ENCODE measurements at places on chromosomes 6 and 20. TPM values are rescaled to one million over a fixed set of nuclear protein-coding genes. Genes with fewer than 3 reads are reported as not detected.

- DNase-seq = no peak
Measured at GRCh38 chr6:12075067-12075563, 63.0 kb downstream of the HIVEP1 start.

DNA sequence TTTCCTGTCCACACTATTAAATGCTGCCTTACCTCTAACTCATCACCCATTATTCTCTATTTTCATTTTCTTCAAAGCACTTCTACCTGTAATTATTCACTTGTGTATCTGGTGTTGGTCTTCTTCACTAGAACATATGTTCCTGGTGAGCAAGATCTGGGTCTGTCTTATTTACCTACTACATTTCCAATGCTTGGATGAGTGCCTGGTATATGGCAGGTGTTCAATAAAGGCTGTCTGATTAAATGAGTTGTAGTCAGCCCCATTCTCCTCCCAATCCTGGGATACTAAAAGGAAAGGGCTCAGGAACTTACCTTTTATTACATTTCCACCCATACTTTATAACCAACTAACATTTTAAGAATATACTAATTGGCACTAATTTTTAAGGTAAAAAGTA lies 61.0 kb downstream of the CEP162 start:
- DNase-seq = no peak

GRCh38 chr6:3457710-3458602 lies 1.1 kb upstream of the SLC22A23 start:
- DNase-seq = peak; percentile 42

DNA sequence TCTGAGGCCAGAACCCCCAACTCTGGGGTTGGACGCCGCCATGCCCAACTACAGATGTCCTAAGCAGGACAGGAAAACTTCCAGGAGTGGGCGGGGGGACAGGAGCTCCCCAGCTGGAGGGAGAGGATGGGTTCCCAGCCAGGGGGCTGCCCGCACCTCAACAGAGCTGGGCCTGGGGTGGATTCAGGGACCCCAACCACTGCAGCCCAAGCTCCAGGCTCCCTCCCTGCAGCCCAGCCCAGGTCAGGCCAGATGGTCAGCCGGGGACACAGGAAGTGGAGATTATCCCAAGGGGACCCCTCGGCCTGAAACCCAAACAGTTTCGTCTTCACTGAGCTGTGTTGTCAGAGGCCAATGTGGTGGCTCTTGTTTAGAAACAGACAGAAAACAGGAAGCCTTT lies 9.4 kb downstream of the LAMA5 start:
- DNase-seq = no peak

GRCh38 chr6:39243809-39244208 lies 14.5 kb upstream of the KCNK5 start:
- DNase-seq = no peak

DNA sequence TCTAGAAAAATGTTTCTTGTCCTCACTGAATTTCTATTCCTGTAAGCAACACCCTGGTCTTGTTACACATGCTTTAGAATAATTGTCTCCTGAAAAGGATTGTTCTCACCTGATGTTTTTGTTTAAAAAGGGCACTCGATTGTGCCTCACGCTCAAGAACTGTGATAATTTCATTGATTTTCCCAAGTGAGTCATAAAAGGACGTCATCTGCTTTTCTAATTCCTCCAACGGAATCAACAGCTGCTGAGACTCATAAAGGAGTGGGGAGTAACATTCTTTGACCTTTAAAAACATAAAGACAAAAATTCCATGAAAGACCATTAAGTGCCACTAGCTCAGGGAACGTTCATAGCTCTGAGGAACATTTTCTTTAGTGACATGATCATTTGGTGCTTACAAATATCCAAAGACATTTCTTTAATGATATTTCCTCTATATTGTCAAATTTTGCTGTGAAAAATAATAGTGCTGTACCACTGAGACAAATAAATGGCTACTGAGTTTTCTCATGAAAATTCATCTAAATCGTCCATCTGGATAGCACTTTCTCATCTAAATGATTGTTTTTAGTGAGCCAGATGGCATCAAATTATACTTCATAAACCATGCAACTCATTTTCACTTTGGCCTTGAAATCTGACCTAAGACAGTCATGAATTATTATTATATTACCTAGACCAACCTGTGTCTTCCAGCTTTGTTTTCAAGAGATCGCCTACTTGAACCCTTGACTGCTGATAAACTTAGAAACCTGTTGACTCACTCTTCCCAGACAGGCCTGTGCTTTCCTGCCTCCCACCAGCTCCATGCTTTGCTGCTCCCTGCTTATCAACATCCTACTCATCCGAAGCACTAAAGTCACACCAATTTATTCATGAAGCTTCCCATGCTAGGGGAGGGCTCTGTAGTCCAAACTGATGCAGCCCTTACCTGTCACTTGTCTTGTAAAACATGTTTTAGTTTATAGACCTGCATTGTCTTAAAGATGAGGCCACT lies 178.2 kb downstream of the SYNE1 start:
- no peak for DNase-seq

CUL7 gene
- total RNA-seq = 21.4 TPM

ZSCAN26 gene
- 31.1 TPM for total RNA-seq

DNA sequence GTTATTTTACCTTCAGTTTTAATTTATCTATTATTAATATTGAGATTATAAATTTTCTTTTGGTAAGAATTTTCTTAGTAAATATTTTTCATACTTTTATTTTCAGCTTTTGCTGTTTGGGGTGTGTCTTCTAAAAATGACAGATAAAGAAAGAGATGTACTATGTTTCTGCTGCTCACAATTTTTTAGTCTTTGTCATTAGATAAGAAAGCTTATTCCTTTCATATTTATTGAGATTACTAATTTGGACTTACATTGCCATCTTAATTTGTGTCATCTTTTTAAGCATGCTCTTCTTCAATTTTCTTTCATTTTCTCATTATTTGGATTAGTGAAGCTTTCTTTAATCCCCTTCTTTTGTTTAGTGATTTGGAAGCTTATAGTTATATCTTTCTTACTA lies 13.6 kb upstream of the PHACTR2 start:
- DNase-seq = no peak

DNA sequence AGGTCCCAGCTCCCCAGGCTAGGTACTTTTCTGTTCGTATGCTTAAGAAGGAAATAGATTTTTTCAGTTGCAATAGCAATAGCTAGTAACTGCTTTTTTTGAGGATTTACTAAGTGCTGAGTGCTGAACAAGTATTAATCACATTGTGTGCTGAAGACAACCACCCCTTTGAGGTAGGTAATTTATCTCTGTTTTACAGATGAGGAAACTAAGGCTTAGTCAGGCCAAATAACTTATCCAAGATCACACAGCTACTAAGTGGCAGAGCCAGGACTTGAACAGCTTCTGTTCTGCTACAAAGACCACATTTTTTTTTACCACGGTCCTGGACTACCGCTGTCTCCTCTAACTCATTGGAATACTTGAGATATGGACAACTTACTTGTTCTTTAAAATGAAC lies 39.8 kb downstream of the LRRN4 start:
- DNase-seq = no peak

GRCh38 chr6:146902846-146903245 lies 301.4 kb upstream of the STXBP5 start:
- no peak for DNase-seq

DNA sequence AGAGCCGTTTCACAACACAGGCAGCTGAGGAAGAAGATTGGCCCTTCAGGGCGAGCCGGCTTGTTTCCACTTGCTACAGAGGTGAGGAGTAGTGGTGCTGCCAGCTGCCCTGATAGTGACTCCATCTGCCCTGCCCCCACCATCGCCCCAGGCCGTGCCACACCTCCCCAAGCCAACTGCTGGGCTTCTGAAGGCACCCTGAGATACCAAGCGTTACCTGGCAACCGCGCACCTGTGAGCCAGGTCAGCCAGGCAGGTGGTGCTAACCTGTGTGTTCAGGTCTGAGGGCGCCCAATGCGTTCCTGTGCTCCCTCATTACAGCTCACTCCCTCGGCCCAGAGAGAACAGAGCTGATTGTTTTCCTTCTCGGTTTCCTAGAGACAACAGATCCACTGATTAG lies 299.1 kb upstream of the ID4 start:
- DNase-seq = peak; percentile 18
